Activated CD8-positive, alpha-beta memory T cell treated with anti-CD3 and anti-CD28 coated beads, Interleukin-2, amount 10 ng/mL, durations not matched to agents 7 days and 5 days (primary cell): ENCODE measurements at places on chromosomes 11 and 22. TPM values are rescaled to one million over a fixed set of nuclear protein-coding genes. Genes with fewer than 3 reads are reported as not detected.

Gene ARHGAP42
- total RNA-seq, result 0.61 TPM

DNA sequence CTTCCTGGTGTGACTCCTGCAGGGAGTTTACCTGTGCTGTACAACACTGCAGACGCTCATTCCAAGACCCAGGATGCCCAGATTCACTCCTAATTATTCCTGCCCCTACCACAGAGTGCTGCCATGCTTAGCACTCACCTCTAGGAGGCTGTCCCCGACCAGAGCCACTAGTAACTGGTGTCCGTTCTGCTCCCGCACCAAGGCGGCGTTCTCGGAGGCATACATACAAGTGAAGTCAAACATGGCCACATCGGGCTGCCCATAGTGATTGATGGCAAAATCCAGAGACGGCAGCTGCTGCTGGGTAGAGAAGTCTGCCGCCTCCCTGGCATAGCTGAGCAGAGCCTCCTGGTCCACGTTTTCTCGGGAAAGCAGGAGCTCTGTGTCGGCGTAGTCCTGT, 122.3 kb upstream of the BID start:
- H3K4me3 ChIP-seq, result no peak overlapping the region
- H3K27ac ChIP-seq, result no peak overlapping the region

- no peaks in the 10 kb centered on the region for H3K36me3 ChIP-seq
- no peaks in the 10 kb centered on the region for H3K4me1 ChIP-seq
- H3K27me3 ChIP-seq, result no peaks in the 10 kb centered on the region
- H3K27ac ChIP-seq, result no peak overlapping the region
- H3K4me3 ChIP-seq, result no peak overlapping the region
Observed at GRCh38 chr11:24422376-24422775, 74.5 kb upstream of the LUZP2 start.

- peaks cover 2% of the 10 kb centered on the region for H3K36me3 ChIP-seq
- no peak overlapping the region for H3K27ac ChIP-seq
- H3K27me3 ChIP-seq, result peaks cover 8% of the 10 kb centered on the region
- no peak overlapping the region for H3K4me3 ChIP-seq
- H3K4me1 ChIP-seq, result no peaks in the 10 kb centered on the region
- no peak for DNase-seq
Observed at GRCh38 chr22:24419475-24419850, 7.9 kb upstream of the ADORA2A start.

- H3K4me1 ChIP-seq, result no peaks in the 10 kb centered on the region
- H3K36me3 ChIP-seq, result no peaks in the 10 kb centered on the region
- DNase-seq, result no peak
- no peak overlapping the region for H3K27ac ChIP-seq
Observed at GRCh38 chr11:22508665-22509064, 117.0 kb downstream of the FANCF start.

Gene DMC1
- 16.9 TPM for total RNA-seq

GRCh38 chr11:34501949-34502348, 11.6 kb downstream of the ELF5 start:
- no peak overlapping the region for H3K27ac ChIP-seq
- H3K4me1 ChIP-seq, result no peaks in the 10 kb centered on the region
- H3K36me3 ChIP-seq, result no peaks in the 10 kb centered on the region
- peaks cover 21% of the 10 kb centered on the region for H3K27me3 ChIP-seq
- H3K4me3 ChIP-seq, result no peak overlapping the region
- no peak for DNase-seq

Gene PTGDR2
- 1.1 TPM for total RNA-seq

Gene WT1
- total RNA-seq, result not detected

GRCh38 chr11:65906602-65907001, 6.4 kb upstream of the FOSL1 start:
- H3K36me3 ChIP-seq, result no peaks in the 10 kb centered on the region
- no peak overlapping the region for H3K4me3 ChIP-seq
- no peak for DNase-seq
- no peak overlapping the region for H3K27ac ChIP-seq
- H3K4me1 ChIP-seq, result peaks cover 30% of the 10 kb centered on the region
- peaks cover 7% of the 10 kb centered on the region for H3K27me3 ChIP-seq

GRCh38 chr22:48581796-48582469, 1245.7 kb downstream of the BRD1 start:
- H3K4me3 ChIP-seq, result no peak overlapping the region
- peaks cover 14% of the 10 kb centered on the region for H3K27me3 ChIP-seq
- no peaks in the 10 kb centered on the region for H3K36me3 ChIP-seq
- no peak for DNase-seq
- H3K4me1 ChIP-seq, result no peaks in the 10 kb centered on the region
